ENCODE measurements at places on chromosomes 2 and 18. TPM values are rescaled to one million over a fixed set of nuclear protein-coding genes. Genes with fewer than 3 reads are reported as not detected.

ANKRD62 gene
- not detected for polyA plus RNA-seq

ANKRD30B gene
- not detected for polyA plus RNA-seq

SPP2 gene
- not detected for polyA plus RNA-seq

GREB1 gene
- 1.8 TPM for polyA plus RNA-seq

ALPP gene
- not detected for polyA plus RNA-seq

IL1RL1 gene
- polyA plus RNA-seq: 102 TPM

SCG2 gene
- polyA plus RNA-seq: 0.30 TPM

CD207 gene
- polyA plus RNA-seq: not detected

ARHGAP15 gene
- polyA plus RNA-seq: 5.7 TPM

GALNT3 gene
- polyA plus RNA-seq: 8.8 TPM

CCDC102B gene
- 3.6 TPM for polyA plus RNA-seq

IMPA2 gene
- polyA plus RNA-seq: 348 TPM

ZAP70 gene
- polyA plus RNA-seq: 0.37 TPM

DNA sequence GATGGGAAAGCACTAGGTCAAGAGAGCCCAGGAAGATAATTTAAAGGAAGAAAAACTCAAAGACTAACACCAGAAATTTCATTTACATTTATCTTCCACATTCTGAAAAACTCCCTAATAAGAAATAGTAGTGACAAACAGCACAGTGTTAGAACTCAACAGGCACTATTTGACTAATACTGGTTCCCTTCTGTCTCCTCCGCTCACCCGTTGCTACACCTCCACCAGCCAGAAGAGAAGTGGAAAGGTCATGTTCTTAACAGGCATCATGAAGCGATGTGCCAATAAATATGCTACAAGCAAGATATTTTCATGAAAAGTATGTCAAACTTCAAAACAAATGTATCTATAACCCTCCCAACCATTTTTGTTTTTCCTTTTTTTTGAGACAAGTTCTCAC, 5.7 kb downstream of the ROCK1 start:
- DNase-seq: no peak

DNA sequence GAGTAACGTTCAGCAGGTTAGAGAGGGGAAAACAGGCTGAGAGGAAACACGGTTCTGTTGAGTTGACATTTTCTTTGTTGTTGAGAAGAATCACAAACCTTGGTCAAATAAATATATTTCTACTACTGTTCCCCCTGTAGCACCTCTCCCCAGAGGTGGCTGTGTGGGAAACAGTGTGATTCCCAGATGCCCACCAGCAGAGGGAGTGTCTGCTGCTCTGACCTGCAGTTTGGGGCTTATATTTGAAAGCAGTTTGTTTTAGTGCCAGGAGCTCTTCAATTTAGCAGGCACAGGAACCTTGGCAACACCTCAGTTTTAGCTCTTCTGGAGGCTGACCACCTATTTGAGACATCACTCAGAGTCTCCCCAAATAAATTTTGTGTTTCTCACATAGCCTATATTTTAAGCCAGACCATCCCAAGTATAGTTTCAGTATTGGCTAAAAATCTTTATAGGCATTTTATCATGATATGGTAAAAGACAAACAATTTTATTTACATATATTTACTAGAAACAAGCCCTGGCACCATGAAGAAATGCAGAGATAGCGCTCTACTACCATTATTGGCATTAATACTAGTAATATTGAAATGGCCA, 75.7 kb downstream of the PIK3C3 start:
- no peak for DNase-seq

DNA sequence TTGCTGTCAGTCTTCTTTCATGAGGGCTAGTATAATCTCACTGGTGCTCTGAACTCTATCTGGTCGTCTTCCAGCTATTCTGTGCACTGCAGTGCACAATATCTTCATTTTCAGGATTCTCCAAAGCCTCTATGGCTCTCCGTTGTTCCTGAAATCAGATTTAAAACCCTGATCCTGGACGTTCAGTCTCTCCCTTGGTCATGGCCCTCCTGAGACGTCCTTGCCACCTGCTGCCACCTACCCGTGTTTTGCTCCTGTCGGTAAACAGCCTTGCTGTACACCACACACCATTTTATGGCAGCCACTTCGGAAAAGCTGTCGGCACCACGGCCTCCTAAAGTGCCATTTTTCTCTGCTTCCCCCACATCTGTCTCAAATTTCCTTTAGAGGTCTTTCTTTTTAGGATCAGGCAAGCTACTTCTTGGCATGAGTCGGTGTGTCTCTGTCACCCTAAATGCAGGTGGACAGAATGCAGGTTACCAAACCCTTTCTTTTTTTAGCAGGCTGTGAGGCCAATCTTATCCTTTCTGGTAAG, 170.0 kb downstream of the HRH4 start:
- no peak for DNase-seq

GRCh38 chr2:23523373-23524260, 138.6 kb downstream of the KLHL29 start:
- DNase-seq: peak; percentile 51

GRCh38 chr2:159677654-159678053, 34.7 kb upstream of the MARCHF7 start:
- DNase-seq: no peak

DNA sequence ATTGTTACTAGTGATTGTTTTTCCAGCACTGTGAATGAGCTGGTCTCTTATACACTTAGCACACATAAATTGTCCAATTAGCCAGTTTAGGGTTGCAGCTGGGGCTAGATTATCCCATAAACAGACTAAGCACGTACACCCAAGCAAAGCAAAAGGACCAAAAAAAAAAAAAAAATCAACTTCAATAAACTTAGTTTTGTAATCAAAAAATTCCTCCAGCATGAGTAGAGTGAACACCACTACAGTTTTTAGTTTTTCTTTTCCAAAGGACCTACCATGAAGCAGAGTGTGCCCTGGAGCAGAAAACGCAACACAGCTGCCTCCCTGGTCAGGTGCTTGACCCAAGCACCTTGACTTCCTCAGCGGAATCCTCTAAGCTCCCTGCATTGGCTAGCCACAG, 249.4 kb upstream of the SLC14A2 start:
- DNase-seq: no peak

DNA sequence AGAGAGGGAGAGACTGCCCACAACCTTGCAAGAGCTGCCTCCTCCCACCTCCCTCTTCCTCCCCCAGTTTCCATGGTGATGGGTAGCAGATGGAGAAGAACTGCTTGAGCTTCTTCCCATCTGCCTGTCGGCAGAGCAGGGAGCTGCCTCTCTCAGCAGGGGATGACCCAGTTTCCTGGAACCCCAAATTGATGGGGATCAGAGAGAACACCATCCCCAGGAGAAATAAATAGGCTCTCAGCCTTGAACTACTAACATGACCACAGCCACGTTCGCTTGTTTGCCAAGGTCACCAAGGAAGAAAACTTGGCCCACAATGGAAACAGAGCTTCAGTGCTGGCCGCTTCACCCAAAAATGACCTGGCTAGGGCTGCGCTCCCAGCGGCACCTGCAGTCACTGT, 82.2 kb downstream of the ADD2 start:
- no peak for DNase-seq

DNA sequence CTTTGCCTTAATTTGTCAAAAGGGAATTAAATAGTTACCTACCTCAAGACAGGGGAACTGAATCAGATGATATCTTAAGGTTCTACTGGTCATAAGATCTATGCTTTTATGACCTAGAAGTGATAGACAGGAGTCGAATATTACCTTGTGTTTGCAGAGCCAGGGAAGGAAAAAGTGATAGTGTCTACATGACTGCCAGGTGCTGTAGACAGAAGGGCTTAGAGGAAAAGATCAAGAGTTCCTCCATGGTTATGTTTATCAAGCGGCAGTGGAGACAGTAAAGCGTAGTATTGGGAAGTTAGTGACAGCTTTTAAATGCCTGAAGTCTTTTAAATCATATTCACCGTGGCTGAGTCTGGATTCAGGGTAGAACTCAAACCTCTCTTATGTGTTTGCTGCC, 11.9 kb downstream of the CRIM1 start:
- DNase-seq: no peak

GRCh38 chr2:142286618-142287017, 155.8 kb upstream of the LRP1B start:
- DNase-seq: peak; percentile 17

DNA sequence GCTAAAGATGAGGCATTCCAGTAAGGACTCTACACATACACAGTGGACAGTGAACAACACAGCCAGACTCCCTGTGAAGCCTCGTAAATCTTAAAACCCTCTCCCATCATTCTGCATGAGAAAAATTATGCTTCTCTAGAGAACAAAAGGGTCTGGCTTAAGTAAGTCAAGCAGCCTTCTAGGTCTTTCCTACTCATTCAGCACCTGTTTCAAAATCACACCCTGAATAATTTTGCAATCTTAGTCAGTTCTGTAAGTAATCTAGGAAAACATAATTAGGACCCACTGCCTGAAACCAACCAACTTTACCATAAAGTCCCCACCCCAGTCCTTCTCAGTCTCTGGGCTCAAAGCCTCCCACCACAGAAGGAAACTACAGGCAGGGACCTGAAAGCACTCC, 19.7 kb downstream of the IAH1 start:
- DNase-seq: no peak

GRCh38 chr2:111194835-111195621, 74.3 kb downstream of the BCL2L11 start:
- peak; percentile 10 for DNase-seq

DNA sequence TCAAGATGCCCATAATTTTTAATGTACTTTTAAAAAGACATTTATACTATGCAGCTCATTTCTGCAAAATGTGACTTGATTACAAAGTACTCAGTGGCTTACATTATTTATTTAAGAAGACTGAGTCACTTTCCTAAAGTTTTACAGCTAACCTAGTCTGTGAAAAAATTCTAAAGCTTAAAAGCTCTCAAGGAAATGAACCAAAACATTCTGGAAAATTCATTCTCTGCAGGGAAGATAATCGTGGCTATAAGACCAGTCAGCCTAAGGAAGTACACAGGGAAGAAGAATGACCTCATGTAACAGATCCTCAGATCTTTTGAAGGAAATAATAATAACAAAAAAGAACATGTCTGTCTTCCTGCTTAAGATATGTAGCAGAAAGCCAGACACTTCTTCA, 232.1 kb upstream of the STK17B start:
- DNase-seq: no peak

GRCh38 chr2:119216994-119217393, 6.6 kb upstream of the STEAP3 start:
- no peak for DNase-seq

GRCh38 chr2:10501980-10502802, 54.1 kb upstream of the ODC1 start:
- DNase-seq: peak; percentile 43

All from kidney (tissue), 22 donors.